ENCODE measurements at places on chromosomes 2 and 18. TPM values are rescaled to one million over a fixed set of nuclear protein-coding genes. Genes with fewer than 3 reads are reported as not detected.

DNA sequence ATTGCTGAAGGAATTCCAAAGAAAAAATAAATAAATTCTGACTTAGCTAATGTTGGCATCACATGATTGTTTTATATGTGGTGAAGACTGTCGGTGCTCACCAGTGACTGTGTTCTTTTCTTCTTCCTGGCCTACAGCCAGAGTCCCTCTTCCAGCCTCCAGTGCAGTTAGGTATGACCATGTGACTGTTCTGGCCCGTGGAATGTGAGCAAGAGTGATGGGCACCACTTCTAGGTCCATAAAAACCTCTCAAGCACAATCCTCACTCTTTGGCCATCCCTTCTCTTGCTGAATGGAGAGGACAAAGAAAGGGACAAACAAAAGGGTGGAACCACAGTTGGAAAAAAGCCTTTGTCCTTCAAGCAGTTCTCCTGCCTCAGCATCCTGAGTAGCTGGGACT lies 39.0 kb upstream of the BMPR2 start:
- DNase-seq: no peak
- no peaks in the 10 kb centered on the region for H3K27me3 ChIP-seq
- no peaks in the 10 kb centered on the region for H3K36me3 ChIP-seq
- peaks cover 4% of the 10 kb centered on the region for H3K4me1 ChIP-seq
- H3K27ac ChIP-seq: no peak overlapping the region

DNA sequence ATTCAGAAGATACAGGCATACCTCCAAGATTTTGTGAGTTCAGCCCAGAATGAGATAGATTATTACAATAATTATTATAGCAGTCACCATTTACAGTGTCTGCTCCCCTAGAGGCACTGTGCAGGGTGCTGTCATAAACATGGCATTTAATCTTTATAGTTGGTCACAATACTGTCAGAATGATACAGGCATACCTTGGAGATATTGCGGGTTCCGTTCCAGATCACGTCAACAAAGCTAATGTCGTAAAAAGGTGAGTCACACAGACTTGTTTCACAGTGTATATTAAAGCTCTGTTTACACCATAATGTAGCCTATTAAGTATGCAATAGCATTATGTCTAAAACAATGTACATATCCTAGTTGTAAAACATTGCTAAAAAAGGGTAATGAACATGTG lies 45.6 kb downstream of the ZRANB3 start:
- no peak overlapping the region for H3K27ac ChIP-seq
- H3K4me1 ChIP-seq: no peaks in the 10 kb centered on the region

GRCh38 chr2:157898591-157898996 lies 22.5 kb upstream of the ACVR1 start:
- H3K27ac ChIP-seq: no peak overlapping the region
- H3K27me3 ChIP-seq: no peaks in the 10 kb centered on the region
- peak; percentile 84 for DNase-seq
- H3K4me3 ChIP-seq: no peak overlapping the region
- H3K36me3 ChIP-seq: no peaks in the 10 kb centered on the region

- peaks cover 27% of the 10 kb centered on the region for H3K27me3 ChIP-seq
- no peak for DNase-seq
- peaks cover 7% of the 10 kb centered on the region for H3K4me1 ChIP-seq
- H3K27ac ChIP-seq: no peak overlapping the region
- H3K4me3 ChIP-seq: no peak overlapping the region
Observed at GRCh38 chr2:240217431-240218301, 77.2 kb upstream of the OTOS start.

DNA sequence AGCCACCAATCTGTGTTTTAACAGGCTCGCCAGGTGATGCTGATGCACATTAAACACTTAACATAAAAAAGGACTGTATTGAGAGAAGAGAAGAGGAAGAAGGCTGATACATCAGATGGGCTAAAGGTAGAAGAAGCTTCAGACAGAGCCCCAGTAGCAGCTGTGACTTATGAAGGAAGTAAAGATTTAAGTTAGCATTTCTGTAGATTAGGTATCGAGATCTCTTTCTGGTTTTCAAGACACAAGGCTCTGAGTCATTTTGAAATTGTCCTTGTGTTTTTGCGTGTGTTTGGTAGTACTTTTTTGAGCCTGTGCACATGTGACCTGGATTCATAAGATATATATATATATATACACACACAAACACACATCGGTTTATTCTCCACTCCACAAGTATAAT lies 40.6 kb upstream of the GCFC2 start:
- no peak overlapping the region for H3K4me3 ChIP-seq
- H3K27me3 ChIP-seq: peaks cover 7% of the 10 kb centered on the region
- no peak for DNase-seq
- no peak overlapping the region for H3K27ac ChIP-seq

DNA sequence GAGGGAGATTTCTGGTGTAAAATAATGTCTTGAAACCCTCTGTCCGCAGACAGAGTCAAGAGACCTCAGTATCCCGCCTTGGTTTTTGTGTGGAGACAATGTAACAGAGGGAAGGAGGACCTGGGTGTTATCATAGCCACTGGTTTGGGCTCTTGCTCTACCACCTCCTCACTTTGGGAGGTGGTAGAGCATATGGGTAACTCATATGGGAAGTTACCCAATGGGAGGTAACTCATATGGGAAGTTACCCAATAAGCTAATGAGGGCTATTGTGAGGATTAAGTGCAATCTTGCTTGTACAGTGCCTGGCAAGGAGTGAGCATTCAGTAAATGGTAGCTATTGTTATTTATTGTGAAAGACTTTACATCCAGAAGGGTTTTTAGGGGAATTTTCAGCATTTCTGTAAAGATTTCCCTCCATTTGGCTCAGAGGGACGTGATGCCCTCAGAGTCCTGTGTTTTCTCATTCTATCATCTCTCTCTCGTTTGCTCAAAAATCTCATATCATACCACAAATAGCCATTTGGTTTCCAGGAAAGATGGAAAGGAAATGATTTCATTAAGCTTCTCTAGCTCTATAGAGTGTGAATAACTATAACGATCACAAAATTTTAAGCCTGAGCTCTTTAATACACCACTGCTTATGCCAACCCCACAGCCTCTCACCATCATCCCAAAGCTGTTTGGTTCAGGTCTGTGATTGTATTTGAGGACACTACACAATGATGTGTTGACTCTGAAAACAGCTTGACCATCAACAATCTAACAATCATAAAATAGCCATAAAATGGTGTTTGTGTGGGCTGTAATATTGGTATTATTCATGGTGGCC lies 307.7 kb downstream of the STK39 start:
- H3K4me1 ChIP-seq: 0 out of 2 replicates have a peak, but pooled peaks cover 7% of the 10 kb centered on the region
- peaks cover 4% of the 10 kb centered on the region for H3K27me3 ChIP-seq
- no peak overlapping the region for H3K27ac ChIP-seq
- H3K4me3 ChIP-seq: no peak overlapping the region

HNMT gene
- 2.7 TPM for total RNA-seq

DNA sequence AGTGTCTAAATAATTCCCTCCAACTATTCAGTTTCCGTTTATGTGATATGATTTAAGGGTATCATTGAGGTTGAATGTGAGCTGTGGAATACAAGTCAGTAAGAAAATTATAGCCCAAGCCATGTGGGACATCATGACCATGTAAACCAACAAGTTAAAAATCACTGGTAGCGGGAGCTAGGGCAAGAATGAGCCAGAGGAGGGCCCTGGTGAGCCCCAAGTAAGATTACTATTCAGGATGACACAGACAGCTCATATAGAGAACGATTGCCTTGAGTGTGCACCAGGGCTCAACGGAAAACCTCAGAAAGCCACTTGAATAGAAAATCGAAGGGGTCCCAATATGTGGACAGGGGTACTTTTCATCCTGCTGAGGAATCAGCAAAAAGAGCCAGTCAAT lies 87.8 kb upstream of the RBMS1 start:
- DNase-seq: no peak
- no peaks in the 10 kb centered on the region for H3K27me3 ChIP-seq
- H3K4me3 ChIP-seq: no peak overlapping the region
- no peaks in the 10 kb centered on the region for H3K36me3 ChIP-seq
- H3K4me1 ChIP-seq: peaks cover 55% of the 10 kb centered on the region

DNA sequence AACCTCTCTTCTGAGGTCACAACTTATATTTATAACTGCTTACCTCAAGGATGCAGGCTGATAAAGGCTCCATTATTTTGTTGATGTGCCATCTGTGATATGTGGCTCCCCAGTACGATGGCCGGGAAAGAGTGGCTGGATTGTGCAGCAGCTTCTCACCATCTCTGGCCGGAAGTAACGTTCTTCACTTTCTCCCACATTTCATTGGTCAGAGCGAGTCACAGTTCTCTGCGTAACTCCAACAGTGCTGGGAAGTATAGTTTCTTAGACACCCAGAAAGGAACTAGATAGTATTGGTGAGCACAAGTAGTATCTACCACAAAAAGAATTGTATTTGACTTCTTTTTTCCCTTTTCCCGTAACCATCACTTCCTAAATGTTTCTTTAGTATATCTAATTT lies 28.7 kb downstream of the ZSWIM2 start:
- no peaks in the 10 kb centered on the region for H3K36me3 ChIP-seq
- peak overlapping the region; percentile 60 for H3K4me3 ChIP-seq
- no peak overlapping the region for H3K27ac ChIP-seq
- no peaks in the 10 kb centered on the region for H3K27me3 ChIP-seq
- DNase-seq: peak; percentile 66

DNA sequence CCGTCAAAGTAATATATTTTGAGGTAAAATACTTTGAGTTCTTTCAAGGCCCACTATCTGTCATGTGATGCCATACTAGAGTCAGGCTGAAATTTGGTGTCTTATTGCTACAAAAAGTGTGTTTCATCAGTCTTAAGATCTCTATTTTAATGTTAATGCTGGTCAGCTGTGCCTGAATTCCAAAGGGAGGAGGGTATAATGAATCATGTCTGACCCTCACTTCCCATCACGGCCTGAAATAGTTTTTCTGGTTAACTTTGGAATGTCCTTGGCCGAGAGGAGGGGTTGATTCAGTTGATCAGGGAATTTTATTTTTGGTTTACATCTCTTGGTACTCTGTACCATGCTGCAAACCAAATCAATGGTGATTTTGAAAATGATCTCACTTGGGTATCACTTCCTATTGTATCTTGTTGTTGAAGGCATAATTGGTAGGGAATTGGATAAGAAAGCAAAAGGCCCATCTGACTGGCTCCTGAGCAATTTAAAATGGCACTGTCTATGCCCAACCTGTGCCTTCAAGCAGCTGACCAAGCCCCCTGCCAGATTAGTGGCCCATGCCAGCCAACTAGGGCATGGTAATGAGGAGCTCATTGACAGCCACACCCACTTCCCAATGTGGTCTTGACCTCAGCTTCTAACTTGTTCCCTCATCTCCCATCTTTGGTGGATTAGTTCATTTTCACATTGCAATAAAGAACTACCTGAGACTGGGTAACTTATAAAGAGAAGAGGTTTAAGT lies 6.1 kb upstream of the SLC35F5 start:
- H3K27me3 ChIP-seq: no peaks in the 10 kb centered on the region
- no peaks in the 10 kb centered on the region for H3K36me3 ChIP-seq
- H3K4me3 ChIP-seq: 0 out of 2 replicates have a peak overlapping the region, but pooled peaks have one; percentile 9
- H3K4me1 ChIP-seq: peaks cover 30% of the 10 kb centered on the region
- H3K27ac ChIP-seq: peak overlapping the region; percentile 66

- no peaks in the 10 kb centered on the region for H3K36me3 ChIP-seq
- no peak overlapping the region for H3K4me3 ChIP-seq
- DNase-seq: no peak
- H3K27ac ChIP-seq: no peak overlapping the region
Observed at GRCh38 chr2:128425731-128426620, 107.3 kb upstream of the HS6ST1 start.

PRKRA gene
- total RNA-seq: 50.0 TPM

GRCh38 chr2:43018179-43019024 lies 208.0 kb downstream of the ZFP36L2 start:
- no peak overlapping the region for H3K27ac ChIP-seq
- H3K27me3 ChIP-seq: no peaks in the 10 kb centered on the region
- peak; percentile 89 for DNase-seq
- H3K4me3 ChIP-seq: no peak overlapping the region
- H3K36me3 ChIP-seq: no peaks in the 10 kb centered on the region

DNA sequence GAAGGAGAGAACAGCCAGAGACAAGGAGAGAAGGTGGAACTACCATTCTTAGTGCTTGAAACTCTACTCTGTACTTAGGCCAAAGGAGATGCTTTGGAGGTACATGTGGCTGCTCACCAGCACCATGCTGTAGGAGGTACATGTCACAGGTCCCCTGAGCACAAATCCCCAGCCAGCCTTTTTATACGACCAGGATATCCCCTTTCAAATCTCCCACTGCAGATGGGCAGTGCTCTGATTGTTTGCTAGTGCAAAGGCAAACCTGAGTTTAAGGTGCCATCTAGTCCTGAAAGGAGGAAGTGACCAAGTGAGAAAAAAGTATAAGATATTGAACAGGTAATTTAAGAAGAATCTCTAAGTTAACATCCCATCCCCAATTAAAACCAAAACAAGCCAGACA lies 17.1 kb upstream of the TTC21B start:
- H3K27me3 ChIP-seq: no peaks in the 10 kb centered on the region

POU3F3 gene
- total RNA-seq: not detected

- peak; percentile 61 for DNase-seq
- H3K4me3 ChIP-seq: no peak overlapping the region
- H3K27me3 ChIP-seq: no peaks in the 10 kb centered on the region
- H3K4me1 ChIP-seq: peaks cover 14% of the 10 kb centered on the region
Observed at GRCh38 chr2:188158337-188159100, 133.2 kb upstream of the GULP1 start.

CCDC148 gene
- 0.13 TPM for total RNA-seq

GRCh38 chr2:53753041-53753440 lies 14.6 kb upstream of the CHAC2 start:
- no peak overlapping the region for H3K4me3 ChIP-seq
- H3K36me3 ChIP-seq: peaks cover 12% of the 10 kb centered on the region
- peaks cover 31% of the 10 kb centered on the region for H3K4me1 ChIP-seq

TUBA3E gene
- total RNA-seq: not detected

GRCh38 chr18:37261246-37261840 lies 304.3 kb downstream of the CELF4 start:
- H3K27me3 ChIP-seq: peaks cover 8% of the 10 kb centered on the region
- no peaks in the 10 kb centered on the region for H3K4me1 ChIP-seq
- no peak for DNase-seq
- H3K36me3 ChIP-seq: no peaks in the 10 kb centered on the region
- H3K4me3 ChIP-seq: no peak overlapping the region
- no peak overlapping the region for H3K27ac ChIP-seq

- H3K36me3 ChIP-seq: no peaks in the 10 kb centered on the region
- no peak overlapping the region for H3K4me3 ChIP-seq
- DNase-seq: peak; percentile 20
- H3K27me3 ChIP-seq: no peaks in the 10 kb centered on the region
- H3K4me1 ChIP-seq: no peaks in the 10 kb centered on the region
- no peak overlapping the region for H3K27ac ChIP-seq
Observed at GRCh38 chr2:62604336-62604735, 98.3 kb upstream of the TMEM17 start.

DNA sequence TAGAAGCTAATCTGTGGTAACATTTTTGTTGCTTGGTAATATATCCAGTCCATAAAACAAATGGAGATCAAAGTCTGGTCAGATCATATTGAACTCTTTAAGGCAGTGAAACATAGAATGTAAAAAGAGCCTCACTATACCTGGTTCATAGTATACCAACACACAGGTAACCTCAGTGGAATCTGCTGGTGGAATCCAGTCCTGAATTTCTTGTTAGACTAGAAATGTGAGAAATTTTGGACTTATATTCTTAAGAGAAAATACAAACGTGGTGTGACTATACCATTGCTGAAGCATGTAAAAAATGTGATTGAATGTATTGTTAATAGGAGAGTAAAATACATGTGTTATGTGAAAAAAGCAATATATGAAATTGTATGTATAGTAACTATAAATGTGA lies 46.1 kb upstream of the GRHL1 start:
- H3K36me3 ChIP-seq: 0 out of 2 replicates have a peak, but pooled peaks cover 11% of the 10 kb centered on the region
- no peak for DNase-seq
- no peaks in the 10 kb centered on the region for H3K4me1 ChIP-seq

GRCh38 chr2:68514316-68514929 lies 47.0 kb downstream of the APLF start:
- no peak for DNase-seq
- H3K27ac ChIP-seq: no peak overlapping the region
- no peaks in the 10 kb centered on the region for H3K27me3 ChIP-seq

Measured in GM23248 (cell line).